ENCODE measurements at places on chromosomes 7 and 10. TPM values are rescaled to one million over a fixed set of nuclear protein-coding genes. Genes with fewer than 3 reads are reported as not detected.

DNA sequence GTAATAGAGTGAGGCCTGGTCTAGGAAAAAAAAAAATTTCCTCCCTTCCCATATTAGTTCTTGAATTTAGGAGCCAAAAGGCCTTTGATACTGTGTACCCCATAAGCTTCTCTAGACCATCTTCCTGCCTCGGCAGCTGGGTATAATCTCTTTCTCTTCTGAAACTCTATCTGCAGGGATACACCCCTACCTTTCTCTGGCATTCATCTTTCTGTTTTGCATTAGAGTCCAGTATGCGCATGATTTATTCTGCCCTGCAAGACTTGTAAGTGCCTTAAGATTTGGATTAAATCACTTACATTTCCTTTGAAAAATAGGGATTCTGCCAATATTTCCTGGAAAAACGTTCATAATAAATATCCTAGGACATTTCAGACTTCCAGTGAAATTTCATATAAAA lies 431.2 kb downstream of the PLXDC2 start:
- no peaks in the 10 kb centered on the region for H3K4me1 ChIP-seq
- peaks cover 1% of the 10 kb centered on the region for H3K27me3 ChIP-seq
- no peak for DNase-seq
- no peak overlapping the region for H3K4me3 ChIP-seq
- peaks cover 9% of the 10 kb centered on the region for H3K36me3 ChIP-seq

DNA sequence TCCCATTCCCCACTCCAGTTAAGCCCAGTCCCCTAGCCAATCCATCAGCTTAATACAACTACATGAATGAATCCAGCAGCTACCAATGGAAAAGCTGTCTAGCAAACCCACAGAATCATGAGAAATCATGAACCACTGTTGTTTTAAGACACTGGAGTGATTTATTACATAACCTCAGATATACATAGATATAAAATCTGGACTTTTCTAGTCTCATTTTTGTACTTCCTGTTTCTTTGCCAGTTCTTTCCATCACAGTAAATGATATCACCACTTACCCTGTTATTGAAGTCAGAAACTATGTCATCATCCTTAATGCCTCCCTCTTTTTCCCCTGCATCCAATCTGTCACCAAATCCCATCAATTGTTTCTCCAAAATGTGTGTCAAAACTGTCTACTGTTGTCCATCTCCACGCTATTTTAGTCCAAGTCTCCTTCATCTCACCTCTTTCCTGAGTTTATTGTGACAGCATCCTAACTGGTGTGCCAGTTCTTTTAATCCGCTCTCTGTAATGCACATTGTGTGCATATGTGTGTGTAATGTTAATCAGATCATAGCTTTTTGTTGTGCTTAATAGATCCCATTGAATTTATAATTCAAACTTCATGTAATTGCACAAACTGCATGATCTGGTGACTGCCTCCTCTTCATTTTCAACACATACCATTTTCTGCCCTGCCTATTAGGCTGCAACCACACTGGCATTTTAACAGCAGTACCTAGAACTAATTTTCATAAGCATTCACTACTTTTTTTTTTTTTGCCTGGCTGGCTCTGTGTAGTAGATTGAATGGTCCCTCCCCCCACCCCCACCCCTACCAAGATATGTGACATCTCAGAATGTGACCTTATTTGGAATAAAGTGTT lies 56.0 kb downstream of the MKLN1 start:
- H3K27me3 ChIP-seq, result no peaks in the 10 kb centered on the region
- no peak overlapping the region for H3K4me3 ChIP-seq
- no peak overlapping the region for H3K27ac ChIP-seq
- peaks cover 30% of the 10 kb centered on the region for H3K4me1 ChIP-seq
- H3K36me3 ChIP-seq, result peaks cover 7% of the 10 kb centered on the region
- DNase-seq, result no peak

- H3K4me1 ChIP-seq, result peaks cover 6% of the 10 kb centered on the region
- DNase-seq, result no peak
- H3K27ac ChIP-seq, result no peak overlapping the region
- peaks cover 18% of the 10 kb centered on the region for H3K27me3 ChIP-seq
These were observed 1.3 kb downstream of the AFAP1L2 start for GRCh38 chr10:114402871-114403540.

- no peak overlapping the region for H3K27ac ChIP-seq
- no peak for DNase-seq
- no peak overlapping the region for H3K4me3 ChIP-seq
- H3K4me1 ChIP-seq, result no peaks in the 10 kb centered on the region
- H3K36me3 ChIP-seq, result no peaks in the 10 kb centered on the region
These were observed 605.3 kb upstream of the FOXK1 start for GRCh38 chr7:4076701-4077294.

OR6V1 gene
- not detected for polyA plus RNA-seq

GOLGA7B gene
- 0.17 TPM for polyA plus RNA-seq
